Endothelial cell (in vitro differentiated cells): ENCODE measurements at places on chromosomes 5 and 9.

GRCh38 chr5:141866096-141866495, 12.1 kb downstream of the PCDH1 start:
- no peak for DNase-seq
- H3K27ac ChIP-seq = no peak overlapping the region
- peaks cover 18% of the 10 kb centered on the region for H3K4me1 ChIP-seq
- peaks cover 3% of the 10 kb centered on the region for H3K27me3 ChIP-seq

DNA sequence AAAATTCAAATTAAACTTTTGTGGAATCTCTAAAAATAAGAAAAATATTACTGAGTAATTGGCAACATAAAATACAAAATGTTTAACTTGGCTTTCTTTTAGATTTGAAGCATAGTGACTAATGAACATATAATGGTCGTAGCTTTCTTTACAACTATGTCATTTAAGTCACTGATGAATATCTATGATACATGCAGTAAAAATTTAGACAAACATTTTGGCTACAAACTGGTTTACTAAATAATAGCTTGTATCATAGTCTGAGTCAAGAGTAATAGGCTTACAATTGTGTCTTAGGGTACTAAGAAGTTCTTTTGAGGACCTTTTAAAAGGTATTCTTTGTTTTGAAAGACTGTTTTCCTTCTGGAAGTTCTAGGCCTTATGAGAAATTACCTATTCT, 2.0 kb upstream of the APC start:
- H3K27ac ChIP-seq = no peak overlapping the region
- H3K36me3 ChIP-seq = no peaks in the 10 kb centered on the region
- H3K4me1 ChIP-seq = peaks cover 6% of the 10 kb centered on the region
- no peak for DNase-seq

- H3K36me3 ChIP-seq = no peaks in the 10 kb centered on the region
- H3K4me1 ChIP-seq = no peaks in the 10 kb centered on the region
- no peak overlapping the region for H3K4me3 ChIP-seq
- no peaks in the 10 kb centered on the region for H3K27me3 ChIP-seq
Observed at GRCh38 chr5:103600086-103600485, 37.5 kb upstream of the NUDT12 start.

GRCh38 chr9:109046346-109046745, 33.0 kb upstream of the CTNNAL1 start:
- no peak for DNase-seq
- no peak overlapping the region for H3K4me3 ChIP-seq
- H3K36me3 ChIP-seq = peaks cover 28% of the 10 kb centered on the region

- DNase-seq = no peak
- peak overlapping the region; percentile 86 for H3K4me3 ChIP-seq
- H3K36me3 ChIP-seq = peaks cover 14% of the 10 kb centered on the region
- peaks cover 27% of the 10 kb centered on the region for H3K4me1 ChIP-seq
Observed at GRCh38 chr9:126859111-126859510, 1.3 kb upstream of the ZBTB34 start.

DNA sequence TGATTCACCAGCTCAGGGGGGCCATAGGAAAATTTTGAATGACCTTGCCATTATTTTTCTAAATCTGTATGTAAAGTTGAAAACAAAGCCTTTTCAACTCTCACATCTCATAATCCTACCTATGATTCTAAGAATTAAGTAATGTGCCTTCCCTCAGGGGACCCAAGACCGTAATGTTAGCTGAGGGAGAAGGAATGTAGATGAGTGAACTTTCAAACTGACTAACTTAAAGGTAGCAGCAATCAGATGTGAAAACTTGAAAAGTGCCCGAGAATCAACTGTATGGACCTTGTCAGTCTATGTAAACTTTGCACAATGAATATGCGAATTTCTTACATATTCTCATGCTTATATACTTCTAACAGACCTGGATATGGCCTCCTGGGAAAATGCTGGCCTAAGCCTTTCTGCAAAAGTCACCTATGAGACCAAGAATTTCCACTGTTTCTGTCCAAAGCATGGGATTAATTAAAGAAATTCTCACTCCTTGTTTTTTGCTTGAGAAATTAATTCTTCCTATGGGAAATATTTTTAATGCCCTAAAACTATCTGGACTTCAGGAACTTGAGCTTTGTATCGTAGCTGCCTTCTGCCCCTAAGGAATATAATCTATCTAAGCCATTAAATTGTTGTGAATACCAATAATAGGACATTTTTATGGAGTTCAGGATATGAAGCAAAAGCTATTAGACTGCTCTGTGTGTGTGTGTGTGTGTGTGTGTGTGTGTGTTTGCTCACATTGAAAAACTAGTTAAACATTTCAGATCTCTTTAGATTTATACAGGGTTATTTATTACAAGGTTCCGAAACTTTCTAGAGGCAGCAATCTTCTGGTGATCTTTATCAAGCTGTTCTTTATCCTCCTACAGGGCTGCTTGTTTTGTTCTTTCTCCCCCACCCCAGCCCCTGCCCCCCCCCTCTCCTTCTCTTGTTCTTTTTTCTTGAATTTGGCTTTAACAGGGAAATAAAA, 169.1 kb upstream of the CLINT1 start:
- no peaks in the 10 kb centered on the region for H3K27me3 ChIP-seq
- H3K27ac ChIP-seq = no peak overlapping the region
- no peak overlapping the region for H3K4me3 ChIP-seq
- DNase-seq = no peak

DNA sequence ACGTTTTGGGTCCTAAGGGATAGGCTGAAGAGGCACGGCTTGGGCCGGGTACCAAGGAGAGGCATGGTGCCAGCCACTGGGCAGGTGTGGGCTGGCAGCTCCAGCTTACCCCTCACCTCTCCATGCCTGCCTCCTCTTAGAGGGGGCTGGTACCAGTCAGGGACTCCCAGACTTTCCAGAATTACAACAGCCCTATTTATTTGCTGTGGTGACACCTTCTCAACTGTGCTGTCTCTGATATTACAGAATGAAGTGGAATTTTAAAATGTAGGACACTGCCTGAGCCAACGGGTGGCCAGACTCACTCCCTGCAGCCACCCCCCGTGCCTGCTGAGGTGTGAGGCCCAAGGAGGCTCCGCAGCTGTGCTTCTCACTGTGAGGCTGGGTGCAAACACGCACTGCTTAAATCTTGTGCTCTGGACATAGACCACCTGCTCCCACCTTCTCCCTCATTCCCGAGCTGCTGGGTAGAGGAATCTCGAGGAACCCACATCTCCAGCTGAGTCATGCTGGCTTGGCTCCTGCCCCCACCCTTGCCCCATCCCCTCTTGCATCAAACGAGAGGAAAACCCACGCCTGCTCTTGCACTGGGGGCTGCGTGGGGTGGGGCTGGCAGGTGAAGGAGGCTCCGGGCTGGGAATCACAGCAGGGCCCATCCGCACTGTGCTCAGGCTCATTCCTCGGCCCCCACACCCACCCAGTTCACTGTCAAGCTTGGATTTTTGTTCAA, 47.9 kb downstream of the PRRT1B start:
- H3K36me3 ChIP-seq = peaks cover 59% of the 10 kb centered on the region
- H3K4me1 ChIP-seq = peaks cover 21% of the 10 kb centered on the region
- H3K27ac ChIP-seq = no peak overlapping the region

- no peaks in the 10 kb centered on the region for H3K36me3 ChIP-seq
- H3K4me3 ChIP-seq = no peak overlapping the region
- DNase-seq = no peak
Observed at GRCh38 chr9:111805830-111806241, 11.1 kb upstream of the SHOC1 start.

GRCh38 chr9:71552480-71552879, 215.8 kb downstream of the CEMIP2 start:
- H3K4me3 ChIP-seq = no peak overlapping the region
- no peak overlapping the region for H3K27ac ChIP-seq
- peak; percentile 4 for DNase-seq
- H3K27me3 ChIP-seq = no peaks in the 10 kb centered on the region
- no peaks in the 10 kb centered on the region for H3K36me3 ChIP-seq
